ENCODE measurements at places on chromosomes 5 and 9.

- no peak for DNase-seq
Measured at GRCh38 chr9:20032413-20033006, 243.7 kb upstream of the SLC24A2 start.

- DNase-seq, result peak; percentile 80
Measured at GRCh38 chr5:149759986-149760853, 30.1 kb downstream of the PPARGC1B start.

DNA sequence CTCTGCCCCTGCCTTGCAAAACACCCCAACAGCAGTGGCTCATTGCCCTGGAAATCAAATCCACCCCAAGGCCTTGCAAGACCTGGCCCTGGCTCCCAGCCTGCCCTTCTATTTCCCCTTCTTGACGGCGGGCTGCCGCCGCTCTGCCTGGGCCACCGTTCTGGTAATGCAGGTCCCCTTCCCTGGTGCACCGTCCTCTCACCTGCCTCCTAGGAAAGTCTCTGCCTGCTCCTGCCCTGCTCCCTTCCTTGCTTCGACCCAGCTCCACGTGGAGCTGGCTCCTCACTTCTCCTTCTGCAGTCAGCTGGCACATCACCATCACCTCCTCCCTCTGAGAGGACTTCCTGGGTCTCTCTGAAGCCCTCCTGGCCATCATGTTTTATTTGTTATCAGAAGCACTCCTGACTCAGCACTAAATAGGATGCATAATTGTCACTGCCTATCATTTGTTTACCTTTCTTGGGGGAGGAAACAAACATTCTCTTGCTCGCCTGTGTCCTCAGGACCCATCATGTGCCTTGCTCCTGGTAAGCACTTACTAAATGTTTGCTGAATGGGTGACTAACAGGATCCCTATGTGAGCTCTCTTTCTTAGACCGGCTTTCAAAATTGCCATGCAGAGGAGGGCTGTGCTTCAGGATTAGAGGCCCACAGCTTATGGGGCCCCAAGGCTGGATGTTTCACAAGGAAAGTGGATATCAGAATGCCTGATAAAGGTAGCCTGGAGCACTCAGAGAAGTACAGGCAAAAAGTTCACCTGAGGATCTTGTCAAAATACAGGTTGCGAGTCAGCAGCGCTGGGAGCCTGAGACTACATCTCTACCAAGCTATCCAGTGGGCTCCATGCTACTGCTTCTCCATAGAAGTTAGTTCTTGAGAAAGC lies 19.6 kb upstream of the C5orf47 start:
- peak; percentile 58 for DNase-seq

- DNase-seq, result no peak
Measured at GRCh38 chr9:130897848-130898551, 1.4 kb upstream of the QRFP start.

GRCh38 chr5:112205846-112206245 lies 213.2 kb downstream of the EPB41L4A start:
- DNase-seq, result no peak

GRCh38 chr9:107922260-107922659 lies 432.7 kb upstream of the KLF4 start:
- DNase-seq, result no peak

DNA sequence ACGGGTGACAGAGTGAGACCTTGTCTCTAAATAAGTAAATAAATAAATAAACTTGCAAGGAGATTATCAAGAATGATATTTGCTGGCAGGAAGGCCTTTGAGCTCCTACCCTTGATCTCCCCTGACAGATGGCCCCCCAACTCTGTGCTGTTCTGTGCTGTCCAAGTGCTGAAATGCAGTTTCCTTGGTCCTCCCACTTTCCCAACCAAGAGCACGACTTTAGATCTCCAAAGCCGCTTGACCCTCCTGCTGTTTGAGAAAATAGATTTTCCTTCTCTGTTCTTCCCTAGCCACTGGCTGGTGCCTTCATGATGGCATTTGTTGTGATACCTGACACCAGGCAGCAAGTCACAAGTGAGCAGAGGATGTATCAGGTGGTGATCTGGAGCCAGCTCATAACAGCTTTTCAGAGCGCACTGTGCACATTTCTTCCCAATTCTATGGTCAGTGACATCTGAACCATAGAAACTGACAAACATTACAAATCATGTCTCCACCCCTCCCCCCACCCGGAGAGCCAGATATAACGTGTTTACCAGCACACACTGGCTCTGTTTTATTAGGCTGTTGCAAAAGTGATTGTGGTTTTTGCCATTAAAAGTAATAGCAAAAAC lies 80.0 kb upstream of the PUM3 start:
- DNase-seq, result no peak

DNA sequence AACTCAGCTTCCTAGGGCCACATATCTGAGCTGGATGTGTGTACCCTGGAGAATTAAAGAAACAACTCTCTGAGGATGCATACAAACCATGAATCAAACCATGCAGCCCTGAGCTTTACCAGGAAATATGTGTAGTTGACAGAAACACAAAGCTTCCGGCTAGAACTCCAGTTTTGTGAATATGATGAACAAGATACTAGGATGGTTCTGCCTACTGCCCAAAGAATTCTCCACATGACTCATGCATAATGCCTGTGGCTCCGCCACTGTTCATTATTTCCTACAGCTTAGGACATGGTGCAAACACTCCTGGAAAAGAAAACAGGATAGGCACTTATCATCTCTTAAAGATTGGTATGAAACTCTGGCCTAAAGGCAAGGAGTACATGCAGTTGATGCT lies 343.4 kb downstream of the DNAH5 start:
- no peak for DNase-seq

DNA sequence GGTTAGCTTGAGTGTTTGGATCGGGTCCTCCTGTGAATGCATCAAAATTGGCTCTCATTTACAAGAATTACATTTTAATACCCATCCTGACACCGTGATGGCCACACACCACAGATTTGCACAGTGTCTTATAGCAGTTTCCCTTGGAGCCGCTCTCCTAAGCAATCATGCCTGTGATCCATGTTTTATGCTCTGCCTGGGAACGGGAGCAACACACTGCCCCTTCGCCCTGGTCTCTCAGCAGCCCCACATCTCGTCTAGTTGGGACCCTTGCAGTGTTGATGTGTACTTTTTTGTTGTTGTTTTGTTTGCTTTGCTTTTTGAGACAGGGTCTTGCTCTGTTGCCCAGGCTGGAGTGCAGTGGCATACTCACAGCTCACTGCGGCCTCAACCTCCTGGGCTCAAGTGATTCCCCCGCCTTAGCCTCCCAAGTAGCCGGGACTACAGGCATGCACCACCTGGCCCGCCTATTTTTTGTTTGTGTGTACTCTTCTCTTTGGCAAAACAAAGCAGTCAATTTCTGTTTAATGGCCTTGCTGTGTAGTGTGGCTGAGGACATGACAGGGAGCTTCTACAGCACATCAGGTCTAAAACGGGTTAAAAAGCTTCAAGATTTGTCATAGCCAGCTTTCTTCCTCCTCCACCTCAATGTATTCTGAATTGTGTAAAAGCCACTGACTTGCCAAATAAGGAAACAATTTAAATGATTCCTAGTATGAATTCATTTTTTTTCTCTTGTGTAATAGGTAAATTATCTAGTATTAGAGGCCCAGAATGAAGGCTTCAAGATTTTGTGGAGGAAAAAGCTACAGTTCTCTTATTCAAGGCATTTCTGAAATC lies 101.6 kb upstream of the TBCA start:
- no peak for DNase-seq

DNA sequence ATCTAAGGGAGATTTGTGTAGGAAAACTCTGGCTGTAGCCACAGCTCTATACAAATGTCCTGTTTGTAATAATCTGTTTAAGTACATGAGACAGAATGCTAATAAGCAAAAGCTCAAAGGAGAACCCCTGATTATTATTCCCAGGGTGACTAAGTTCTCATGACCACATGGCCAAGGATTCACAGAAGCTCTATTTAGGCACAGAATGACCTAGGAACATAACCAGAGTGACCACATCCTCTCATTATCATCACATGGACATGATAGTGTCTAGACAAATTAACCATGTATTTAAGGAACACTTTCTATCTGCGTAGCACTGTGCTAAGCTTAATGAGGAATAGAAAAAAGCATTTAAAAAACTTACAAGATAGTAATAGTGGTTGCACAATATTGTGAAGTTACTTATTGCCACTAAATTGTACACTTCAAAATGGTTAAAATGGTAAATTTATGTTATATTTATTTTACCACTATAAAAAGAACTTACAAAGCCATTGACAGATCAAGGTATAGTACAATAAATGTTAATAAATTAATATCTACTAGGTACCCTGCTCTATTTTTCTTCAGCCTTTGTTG lies 56.3 kb downstream of the STX17 start:
- DNase-seq, result no peak

DNA sequence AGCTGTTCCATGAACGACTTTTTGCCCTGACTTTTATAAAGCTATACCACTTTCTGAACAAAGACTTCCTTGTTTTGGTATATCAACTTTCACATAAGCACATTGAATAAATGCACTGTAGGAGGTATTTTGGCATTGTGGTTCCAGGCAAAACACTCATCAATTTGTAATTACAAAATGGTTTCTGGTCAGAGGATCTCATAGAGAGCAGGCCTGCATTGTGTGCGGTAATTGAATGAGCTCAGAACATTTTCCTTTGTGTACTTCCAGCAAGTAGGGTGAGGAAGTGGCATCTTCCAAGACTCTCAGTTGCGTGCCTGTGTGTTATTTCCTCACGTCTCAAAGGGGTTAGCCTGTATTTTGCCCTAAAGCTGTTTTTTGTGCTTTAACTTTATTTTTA lies 89.2 kb downstream of the PDE6A start:
- peak; percentile 66 for DNase-seq

- no peak for DNase-seq
Measured at GRCh38 chr5:175688352-175689146, 30.7 kb downstream of the HRH2 start.

- DNase-seq, result no peak
Measured at GRCh38 chr9:113477661-113478060, 14.1 kb downstream of the RGS3 start.

GRCh38 chr5:5497152-5497788 lies 74.8 kb downstream of the ICE1 start:
- DNase-seq, result peak; percentile 63

- no peak for DNase-seq
Measured at GRCh38 chr5:16921211-16921610, 14.9 kb downstream of the MYO10 start.

GRCh38 chr9:107283623-107284616 lies 841 bp downstream of the RAD23B start:
- DNase-seq, result peak; percentile 62

GRCh38 chr5:63262185-63262981 lies 683.8 kb downstream of the LRRC70 start:
- DNase-seq, result no peak

DNA sequence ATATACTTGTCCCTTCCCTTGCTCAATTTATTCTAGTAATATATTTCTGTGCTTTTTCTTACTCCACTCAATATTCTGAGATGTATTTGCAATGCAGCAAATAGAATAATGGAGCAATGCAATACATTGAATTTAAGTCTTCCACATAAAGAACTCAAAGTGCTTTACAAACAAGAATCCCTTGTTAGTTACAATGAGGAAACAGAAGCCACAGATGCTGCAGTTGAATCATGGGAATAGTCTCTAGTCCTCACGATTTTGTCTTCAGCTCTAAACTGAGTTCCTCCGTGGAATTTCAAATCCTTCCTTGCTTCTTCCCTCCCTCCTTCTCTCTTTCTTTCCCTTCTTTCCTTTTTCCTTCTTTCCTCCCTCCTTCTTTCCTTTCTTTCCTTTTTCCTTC lies 12.5 kb upstream of the TAS2R1 start:
- DNase-seq, result no peak

DNA sequence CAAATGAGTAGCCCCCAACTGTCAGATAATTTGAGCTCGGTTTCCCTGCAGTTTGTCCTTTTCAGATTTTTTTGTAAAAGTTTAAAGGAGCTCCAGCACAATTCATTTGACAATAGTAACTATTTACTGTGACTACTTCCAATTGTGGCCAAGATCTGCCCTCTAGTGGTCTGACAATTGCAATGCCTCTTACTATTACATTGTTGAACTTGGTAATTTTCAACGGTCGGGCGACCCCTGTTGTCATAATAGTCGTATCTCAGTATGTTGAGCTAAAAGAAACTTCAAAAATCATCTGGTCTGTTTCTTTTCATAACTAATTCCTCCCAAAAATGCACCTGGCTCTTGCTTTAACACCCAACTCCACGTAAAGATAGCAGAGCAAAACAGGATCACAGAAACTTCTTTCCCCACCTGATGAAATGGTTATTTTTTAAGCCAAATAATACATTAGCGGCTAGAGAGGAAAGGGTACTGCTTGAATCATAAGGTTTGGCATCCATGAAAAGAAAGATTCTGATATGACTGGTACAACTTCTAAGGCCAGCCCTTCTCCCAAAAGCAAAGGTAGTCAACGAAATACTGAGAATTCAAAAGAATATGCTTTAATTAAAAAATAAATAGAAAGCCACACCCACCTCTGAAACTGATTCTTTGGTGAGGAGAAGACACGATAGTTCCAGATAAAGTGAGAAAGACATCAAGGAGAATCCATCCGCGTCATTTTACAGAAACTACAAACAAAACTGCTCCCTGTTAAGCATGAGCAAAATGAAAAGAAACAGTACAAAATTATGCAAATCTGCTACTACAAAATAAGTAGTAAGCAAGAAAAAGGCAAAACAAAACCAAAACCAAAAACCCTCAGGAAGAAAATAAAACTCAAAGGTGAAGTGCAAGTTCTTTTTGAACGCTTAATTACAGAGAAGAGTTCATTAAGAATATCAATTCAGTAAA lies 76.9 kb upstream of the HTR4 start:
- DNase-seq, result peak; percentile 86

GRCh38 chr5:58066557-58066956 lies 393.3 kb downstream of the PLK2 start:
- no peak for DNase-seq

- no peak for DNase-seq
Measured at GRCh38 chr9:135820661-135821060, 86.7 kb downstream of the CAMSAP1 start.

DNA sequence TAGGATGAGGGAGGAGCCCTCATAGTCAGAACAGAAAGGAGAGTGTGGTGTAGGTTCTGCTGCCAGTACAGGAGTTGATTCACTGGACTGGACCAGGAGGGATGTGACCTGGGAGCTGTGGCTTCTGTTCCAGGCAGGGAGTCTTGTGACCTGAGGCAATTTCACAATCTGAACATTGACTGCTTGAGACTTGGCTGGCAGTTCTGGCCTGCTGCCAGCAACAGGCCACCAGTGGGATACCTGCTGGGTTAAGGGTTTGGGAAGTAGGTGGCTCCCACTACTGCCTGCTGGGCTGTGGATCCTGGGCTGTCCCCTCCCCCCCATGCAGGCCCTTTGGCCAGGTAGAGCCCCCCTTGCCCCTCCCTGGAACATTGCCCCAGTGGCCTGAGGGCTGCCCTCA lies 268.6 kb upstream of the ARRDC3 start:
- peak; percentile 42 for DNase-seq

GRCh38 chr5:43401827-43402226 lies 10.4 kb downstream of the CCL28 start:
- no peak for DNase-seq

GRCh38 chr5:113269023-113269997 lies 165.5 kb downstream of the TSSK1B start:
- DNase-seq, result no peak

- no peak for DNase-seq
Measured at GRCh38 chr9:98298476-98298875, 43.0 kb upstream of the TBC1D2 start.

GRCh38 chr5:37043693-37044092 lies 167.1 kb downstream of the NIPBL start:
- no peak for DNase-seq

Measured in NCI-H345 (cell line).